ENCODE measurements at places on chromosomes 7 and 10.
A peak's percentile ranks its signal among the peaks of the same experiment; 100 is the strongest.

DNA sequence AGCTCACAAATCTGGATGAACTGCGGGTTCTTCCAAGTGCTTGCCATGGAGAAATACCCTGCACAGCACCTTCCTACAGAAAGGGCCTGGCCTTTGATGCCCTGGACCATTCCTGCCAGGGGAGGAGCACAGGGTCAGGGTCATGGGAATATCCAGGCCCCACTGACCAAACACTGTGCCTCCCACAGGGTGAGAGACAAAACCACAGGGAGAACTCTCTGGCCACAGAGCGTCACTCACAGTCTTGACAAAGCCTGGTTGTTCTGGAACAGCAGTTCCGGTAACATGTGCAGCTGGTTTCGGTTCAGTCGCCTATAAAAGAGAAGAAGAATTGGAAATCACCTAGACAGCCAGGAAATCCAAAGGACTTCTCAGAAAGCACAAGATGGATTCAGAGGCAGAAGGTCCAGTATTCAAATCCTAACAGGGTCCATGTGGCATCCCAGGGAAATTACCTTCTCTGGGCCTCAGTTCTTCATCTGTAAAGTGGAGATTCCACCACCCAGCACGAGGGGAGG is 28.1 kb downstream of the SLIT1 start:
- H3K36me3 ChIP-seq = no peaks in the 10 kb centered on the region
- no peak for DNase-seq
- no peaks in the 10 kb centered on the region for H3K27me3 ChIP-seq
- H3K4me1 ChIP-seq = no peaks in the 10 kb centered on the region
- H3K4me3 ChIP-seq = no peak overlapping the region
- no peak overlapping the region for H3K27ac ChIP-seq

- H3K4me1 ChIP-seq = peaks cover 6% of the 10 kb centered on the region
- H3K36me3 ChIP-seq = no peaks in the 10 kb centered on the region
- H3K27ac ChIP-seq = no peak overlapping the region
- no peak overlapping the region for H3K4me3 ChIP-seq
Measured at GRCh38 chr7:130118294-130118693, 48.0 kb downstream of the KLHDC10 start.

DNA sequence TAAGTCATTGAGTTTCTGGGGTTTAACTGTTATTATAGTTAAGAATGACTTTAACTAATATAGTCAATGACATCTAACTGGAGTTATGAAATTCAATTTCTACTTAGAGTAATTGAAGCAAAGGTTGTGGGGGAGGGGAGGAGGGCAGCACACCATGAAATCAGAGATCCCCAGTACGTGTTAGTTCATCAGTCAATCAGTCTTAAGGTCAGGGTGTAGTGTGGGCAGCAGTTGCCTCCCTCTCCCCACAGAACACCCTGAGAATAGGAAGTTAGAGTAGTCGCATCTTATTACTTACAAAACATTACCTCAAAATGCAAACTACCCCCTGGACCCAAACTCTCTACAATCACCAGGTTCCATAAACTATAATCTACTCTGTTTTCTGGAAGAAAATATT is 7.0 kb upstream of the HPS1 start:
- no peak for DNase-seq
- no peak overlapping the region for H3K27ac ChIP-seq
- no peaks in the 10 kb centered on the region for H3K27me3 ChIP-seq
- H3K4me1 ChIP-seq = peaks cover 14% of the 10 kb centered on the region

- H3K4me1 ChIP-seq = peaks cover 22% of the 10 kb centered on the region
- no peak overlapping the region for H3K27ac ChIP-seq
- H3K36me3 ChIP-seq = peaks cover 4% of the 10 kb centered on the region
- no peaks in the 10 kb centered on the region for H3K27me3 ChIP-seq
Measured at GRCh38 chr10:3772361-3773171, 12.4 kb downstream of the KLF6 start.

- peak overlapping the region; percentile 51 for H3K4me3 ChIP-seq
- DNase-seq = no peak
- peak overlapping the region; percentile 20 for H3K27ac ChIP-seq
- H3K36me3 ChIP-seq = no peaks in the 10 kb centered on the region
Measured at GRCh38 chr7:33903791-33904680, 1.3 kb upstream of the BMPER start.

DNA sequence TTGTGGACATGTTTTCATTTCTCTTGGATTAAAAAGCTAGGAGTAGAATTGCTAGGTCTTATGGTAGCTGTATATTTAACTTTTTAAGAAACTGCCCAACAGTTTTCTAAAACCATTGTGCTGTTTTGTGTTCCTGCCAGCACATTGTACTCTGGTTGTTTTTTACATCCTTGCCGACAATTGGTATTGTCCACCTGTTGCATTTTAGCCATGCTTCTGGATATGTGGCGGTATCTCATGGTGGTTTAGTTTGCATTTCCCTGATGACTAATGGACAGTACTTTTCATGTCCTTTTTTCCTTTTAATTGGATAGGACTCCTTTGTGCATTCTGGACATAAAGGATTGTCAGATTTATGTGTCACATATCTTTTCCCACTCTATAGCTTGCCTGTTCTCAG is 45.5 kb downstream of the STK17A start:
- H3K4me3 ChIP-seq = no peak overlapping the region
- H3K27me3 ChIP-seq = no peaks in the 10 kb centered on the region
- no peak for DNase-seq

GRCh38 chr7:81236560-81236959 is 317.7 kb upstream of the SEMA3C start:
- H3K4me3 ChIP-seq = no peak overlapping the region
- H3K4me1 ChIP-seq = no peaks in the 10 kb centered on the region
- H3K36me3 ChIP-seq = no peaks in the 10 kb centered on the region

DNA sequence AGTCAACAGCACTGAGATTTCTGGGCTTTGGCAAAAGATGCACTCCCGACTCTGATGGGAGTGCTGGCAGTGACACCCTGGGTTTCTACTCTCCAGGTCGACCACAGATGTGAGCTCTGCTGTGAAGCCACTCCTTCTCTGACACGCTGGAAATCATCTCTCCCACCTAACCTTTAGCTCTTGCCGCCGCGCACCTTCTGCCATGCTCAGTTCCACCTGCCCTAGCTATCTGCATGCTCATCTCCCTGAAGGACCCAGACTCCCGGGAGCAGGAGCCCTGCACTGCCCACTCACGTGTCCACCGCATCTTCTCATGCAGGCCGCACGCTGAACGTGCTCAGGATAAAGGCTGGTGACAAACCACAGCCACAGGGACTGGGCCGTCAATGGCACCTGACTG is 174.8 kb downstream of the TNS3 start:
- no peaks in the 10 kb centered on the region for H3K36me3 ChIP-seq
- H3K4me1 ChIP-seq = peaks cover 23% of the 10 kb centered on the region
- no peaks in the 10 kb centered on the region for H3K27me3 ChIP-seq
- H3K27ac ChIP-seq = no peak overlapping the region
- no peak for DNase-seq

- no peak overlapping the region for H3K27ac ChIP-seq
- H3K4me3 ChIP-seq = no peak overlapping the region
- H3K4me1 ChIP-seq = peaks cover 23% of the 10 kb centered on the region
Measured at GRCh38 chr7:127900732-127901685, 130.2 kb downstream of the LRRC4 start.

DNA sequence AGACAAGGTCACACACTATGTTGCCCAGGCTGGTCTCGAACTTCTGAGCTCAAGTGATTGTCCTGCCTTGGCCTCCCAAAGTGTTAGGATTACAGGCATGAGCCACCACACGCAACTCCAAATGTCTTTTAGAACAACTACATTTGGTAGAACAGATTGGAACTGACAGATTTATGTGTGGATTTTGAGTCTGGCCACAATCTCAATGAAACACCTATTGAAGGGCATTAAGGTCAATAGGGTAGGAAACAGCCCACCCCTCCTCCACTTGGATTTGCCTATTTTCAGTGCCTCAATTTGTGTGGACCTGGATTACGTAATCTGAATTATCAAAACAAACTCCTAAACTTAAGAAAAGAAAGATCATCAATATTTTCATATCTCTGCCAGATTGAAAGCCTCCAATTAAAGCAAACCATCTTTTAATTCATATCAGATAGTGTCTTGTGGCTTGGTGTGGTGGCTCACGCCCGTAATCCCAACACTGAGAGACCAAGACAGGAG is 15.5 kb upstream of the CYP51A1 start:
- no peak overlapping the region for H3K27ac ChIP-seq
- no peaks in the 10 kb centered on the region for H3K36me3 ChIP-seq
- H3K27me3 ChIP-seq = no peaks in the 10 kb centered on the region

- H3K36me3 ChIP-seq = no peaks in the 10 kb centered on the region
- H3K4me3 ChIP-seq = no peak overlapping the region
- no peak overlapping the region for H3K27ac ChIP-seq
- peaks cover 3% of the 10 kb centered on the region for H3K27me3 ChIP-seq
Measured at GRCh38 chr10:110612087-110612486, 32.0 kb upstream of the RBM20 start.

GRCh38 chr10:88113232-88113631 is 249.8 kb downstream of the PTEN start:
- no peak overlapping the region for H3K27ac ChIP-seq
- no peak overlapping the region for H3K4me3 ChIP-seq
- peaks cover 28% of the 10 kb centered on the region for H3K4me1 ChIP-seq
- H3K36me3 ChIP-seq = no peaks in the 10 kb centered on the region

GRCh38 chr7:158765020-158765419 is 60.4 kb upstream of the NCAPG2 start:
- no peak for DNase-seq
- peaks cover 19% of the 10 kb centered on the region for H3K36me3 ChIP-seq
- no peak overlapping the region for H3K4me3 ChIP-seq
- H3K27me3 ChIP-seq = no peaks in the 10 kb centered on the region

- no peaks in the 10 kb centered on the region for H3K4me1 ChIP-seq
- no peaks in the 10 kb centered on the region for H3K36me3 ChIP-seq
- no peak for DNase-seq
- H3K4me3 ChIP-seq = no peak overlapping the region
- H3K27ac ChIP-seq = no peak overlapping the region
Measured at GRCh38 chr7:119482671-119483070, 790.3 kb upstream of the KCND2 start.

DNA sequence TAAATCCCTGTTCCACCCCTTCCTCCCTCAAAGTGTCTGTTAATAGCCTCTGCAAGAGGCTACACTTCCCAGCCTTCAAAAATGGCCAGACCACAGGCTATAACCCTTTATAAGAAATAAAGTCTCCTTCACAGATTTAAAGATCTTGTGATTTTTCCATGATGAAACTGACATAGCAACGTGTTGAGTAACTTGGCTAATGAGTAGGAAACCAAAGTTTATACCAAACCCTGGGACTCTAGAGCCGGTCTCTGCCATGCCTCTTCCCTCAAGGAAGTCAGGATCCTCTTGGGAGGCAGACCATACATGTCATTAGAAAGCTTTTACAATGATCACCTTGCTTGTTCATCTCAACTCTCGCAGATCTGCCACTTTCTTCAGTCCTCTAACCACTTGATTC is 44.4 kb downstream of the GRM8 start:
- no peak overlapping the region for H3K4me3 ChIP-seq
- DNase-seq = no peak
- no peaks in the 10 kb centered on the region for H3K27me3 ChIP-seq
- no peak overlapping the region for H3K27ac ChIP-seq
- no peaks in the 10 kb centered on the region for H3K36me3 ChIP-seq

- DNase-seq = no peak
- no peaks in the 10 kb centered on the region for H3K36me3 ChIP-seq
- no peaks in the 10 kb centered on the region for H3K4me1 ChIP-seq
- no peaks in the 10 kb centered on the region for H3K27me3 ChIP-seq
Measured at GRCh38 chr7:151316896-151317295, 24.7 kb upstream of the NUB1 start.

DNA sequence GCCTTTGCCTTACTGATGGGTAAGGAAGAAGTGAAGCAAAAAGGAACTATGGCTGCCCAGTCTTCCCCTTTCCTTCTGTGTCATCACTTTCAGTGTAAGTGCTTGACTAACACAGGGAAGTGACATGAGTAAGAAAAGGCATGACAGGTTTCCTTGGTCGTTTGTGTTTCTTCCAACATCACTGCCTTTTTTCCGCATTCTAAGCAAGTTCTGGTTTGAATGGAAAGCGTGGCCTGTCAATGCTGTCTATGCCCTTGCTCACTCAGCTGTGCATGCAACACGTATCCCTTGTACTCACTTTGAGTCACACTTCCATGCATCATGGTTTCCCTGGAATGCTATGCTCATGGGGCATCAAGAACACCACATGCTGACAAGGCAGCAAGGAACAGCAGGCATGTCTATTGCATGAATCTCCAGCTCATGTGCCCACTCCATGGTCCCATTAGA is 111.8 kb downstream of the OAT start:
- H3K27me3 ChIP-seq = peaks cover 7% of the 10 kb centered on the region
- no peaks in the 10 kb centered on the region for H3K36me3 ChIP-seq
- DNase-seq = no peak
- H3K4me3 ChIP-seq = no peak overlapping the region

- no peak for DNase-seq
- H3K36me3 ChIP-seq = no peaks in the 10 kb centered on the region
- H3K27me3 ChIP-seq = no peaks in the 10 kb centered on the region
- H3K27ac ChIP-seq = no peak overlapping the region
- H3K4me1 ChIP-seq = no peaks in the 10 kb centered on the region
Measured at GRCh38 chr7:121192834-121193233, 136.0 kb upstream of the WNT16 start.

- H3K27ac ChIP-seq = no peak overlapping the region
- H3K27me3 ChIP-seq = no peaks in the 10 kb centered on the region
- DNase-seq = no peak
Measured at GRCh38 chr7:124255041-124255655, 222.3 kb upstream of the TMEM229A start.

GRCh38 chr10:17730667-17731066 is 21.3 kb upstream of the TMEM236 start:
- no peak overlapping the region for H3K27ac ChIP-seq
- H3K4me3 ChIP-seq = no peak overlapping the region
- no peaks in the 10 kb centered on the region for H3K27me3 ChIP-seq
- peaks cover 3% of the 10 kb centered on the region for H3K36me3 ChIP-seq

- H3K4me3 ChIP-seq = no peak overlapping the region
- H3K27ac ChIP-seq = no peak overlapping the region
- H3K4me1 ChIP-seq = no peaks in the 10 kb centered on the region
- no peak for DNase-seq
- H3K36me3 ChIP-seq = no peaks in the 10 kb centered on the region
Measured at GRCh38 chr10:25182636-25183035, 7.8 kb downstream of the GPR158 start.

- H3K4me3 ChIP-seq = no peak overlapping the region
- no peak overlapping the region for H3K27ac ChIP-seq
- H3K27me3 ChIP-seq = peaks cover 10% of the 10 kb centered on the region
- no peak for DNase-seq
Measured at GRCh38 chr7:55260676-55261385, 104.3 kb upstream of the LANCL2 start.

Data from keratinocyte (primary cell).